ENCODE measurements at places on chromosomes 2 and 18.

DNA sequence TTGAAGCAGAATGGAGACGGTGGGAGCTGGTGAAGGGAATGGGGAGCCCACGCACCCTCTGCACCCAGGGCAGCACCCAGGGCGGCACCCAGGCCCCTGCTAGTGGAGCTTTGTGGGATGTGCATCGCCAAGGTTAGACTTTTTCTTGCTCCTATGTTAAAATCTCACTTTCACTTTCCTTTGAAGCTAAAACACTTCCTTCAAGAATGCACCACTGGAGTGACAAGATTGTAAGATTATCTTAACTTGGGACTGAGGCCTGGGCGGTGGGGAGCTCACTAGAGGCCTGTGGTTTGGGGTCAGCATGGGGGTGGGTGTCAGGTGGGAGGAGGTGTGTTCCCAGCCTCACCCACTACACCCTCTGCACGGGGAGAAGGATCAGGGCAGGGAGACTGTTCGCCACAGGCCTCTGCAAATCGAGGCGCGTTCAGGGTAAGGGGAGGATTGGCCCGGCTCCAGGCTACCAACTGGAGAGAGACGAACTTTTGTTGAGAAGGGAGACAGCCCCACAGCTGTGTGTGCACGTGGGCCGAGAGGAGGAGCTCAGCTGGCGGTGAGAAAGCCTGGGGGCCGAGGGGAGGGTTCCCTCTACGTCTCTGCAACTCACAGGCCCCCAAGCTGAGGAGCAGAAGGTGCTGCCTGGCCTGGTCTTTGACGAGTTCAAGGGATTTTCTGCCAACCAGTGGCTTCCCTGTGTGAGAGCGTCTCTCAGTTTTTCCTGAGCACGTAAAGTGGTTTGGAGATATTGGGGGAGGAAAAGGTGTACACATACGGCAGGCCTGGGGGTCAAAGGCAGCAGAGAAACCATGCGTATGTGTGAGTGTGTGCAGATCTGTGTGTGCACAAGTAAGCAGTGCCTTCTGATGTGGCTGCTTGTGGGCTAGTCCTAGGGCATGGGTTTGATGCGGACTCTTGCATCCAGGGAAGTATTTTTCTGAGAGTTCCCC is 147.7 kb downstream of the KLHL29 start:
- peaks cover 2% of the 10 kb centered on the region for H3K27me3 ChIP-seq
- no peak for DNase-seq
- peaks cover 4% of the 10 kb centered on the region for H3K4me1 ChIP-seq
- peak overlapping the region; percentile 70 for H3K4me3 ChIP-seq
- no peaks in the 10 kb centered on the region for H3K36me3 ChIP-seq

DNA sequence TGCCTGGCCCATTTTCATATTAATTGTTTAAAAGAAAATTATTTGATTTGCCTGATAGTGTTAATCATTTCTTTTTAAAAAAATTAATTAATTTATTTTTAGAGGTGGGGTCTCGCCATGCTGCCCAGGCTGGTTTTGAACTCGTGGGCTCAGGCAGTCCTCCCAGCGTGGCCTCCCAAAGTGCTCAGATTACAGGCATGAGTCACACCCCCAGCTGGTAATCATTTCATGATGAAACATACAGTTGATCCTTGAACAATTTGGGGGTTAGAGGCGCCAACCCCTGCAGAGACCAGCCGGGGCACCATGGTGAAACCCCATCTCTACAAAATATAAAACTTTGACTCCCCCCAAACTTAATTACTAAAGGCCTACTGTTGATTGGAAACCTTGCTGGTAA is 7.9 kb downstream of the GPN1 start:
- no peaks in the 10 kb centered on the region for H3K27me3 ChIP-seq
- peaks cover 4% of the 10 kb centered on the region for H3K4me1 ChIP-seq
- H3K27ac ChIP-seq: no peak overlapping the region
- no peak overlapping the region for H3K4me3 ChIP-seq
- no peak for DNase-seq
- H3K36me3 ChIP-seq: peaks cover 47% of the 10 kb centered on the region

GRCh38 chr2:173049831-173050230 is 25.8 kb upstream of the MAP3K20 start:
- no peak overlapping the region for H3K4me3 ChIP-seq
- H3K27me3 ChIP-seq: no peaks in the 10 kb centered on the region
- no peak overlapping the region for H3K27ac ChIP-seq
- no peak for DNase-seq
- H3K36me3 ChIP-seq: no peaks in the 10 kb centered on the region
- H3K4me1 ChIP-seq: no peaks in the 10 kb centered on the region

- H3K27me3 ChIP-seq: no peaks in the 10 kb centered on the region
- H3K27ac ChIP-seq: peak overlapping the region; percentile 96
- H3K4me1 ChIP-seq: peaks cover 9% of the 10 kb centered on the region
- no peak for DNase-seq
- H3K36me3 ChIP-seq: peaks cover 5% of the 10 kb centered on the region
Measured at GRCh38 chr2:75710220-75710576, 517 bp downstream of the GCFC2 start.

DNA sequence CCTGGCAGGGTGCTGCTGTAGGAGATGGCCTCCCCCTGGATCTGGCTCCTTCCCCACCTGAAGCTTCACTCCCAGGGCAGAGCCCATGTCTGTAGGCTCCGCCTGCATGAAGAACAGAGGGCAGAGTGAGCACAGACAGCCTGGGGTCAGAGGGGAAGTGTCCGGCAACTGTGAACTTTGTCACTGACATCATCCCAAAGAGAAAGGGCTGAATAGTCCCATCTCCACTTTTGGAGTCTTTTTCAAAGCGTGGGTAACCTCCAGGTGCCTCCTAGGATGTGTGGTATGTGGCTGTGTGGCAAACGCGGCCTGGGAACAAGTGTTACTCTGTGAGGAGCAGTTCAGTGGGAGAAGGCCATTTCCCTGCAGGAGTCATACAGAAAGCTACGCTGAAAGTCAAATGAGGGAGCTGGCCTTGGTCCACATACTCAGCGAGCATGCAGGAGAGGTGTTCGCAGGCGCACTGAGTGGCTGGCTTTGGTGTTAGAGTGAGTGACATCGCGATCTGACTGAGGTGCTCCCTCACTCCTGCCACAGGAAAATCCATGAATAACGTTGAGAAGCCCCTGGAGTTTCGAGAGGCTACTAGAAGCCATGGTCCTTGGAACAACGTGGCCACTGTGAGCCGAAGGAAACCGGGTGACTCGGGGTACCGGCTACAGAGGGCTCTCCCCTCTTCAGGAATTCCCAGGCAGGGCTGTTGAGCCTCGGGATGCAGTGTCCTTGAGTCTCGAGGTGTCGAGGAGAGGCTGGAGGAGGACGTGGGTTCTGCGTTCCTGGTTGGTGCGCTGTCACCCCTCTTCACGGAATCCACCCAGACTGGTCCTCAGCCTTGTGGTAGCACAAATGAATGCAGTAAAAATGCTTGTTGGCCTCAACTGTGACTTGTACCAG is 54.7 kb downstream of the CABLES1 start:
- no peak overlapping the region for H3K27ac ChIP-seq
- no peak overlapping the region for H3K4me3 ChIP-seq
- peaks cover 2% of the 10 kb centered on the region for H3K4me1 ChIP-seq
- H3K27me3 ChIP-seq: peaks cover 2% of the 10 kb centered on the region
- DNase-seq: no peak

GRCh38 chr2:158457826-158458616 is 1.3 kb downstream of the PKP4 start:
- peak overlapping the region; percentile 92 for H3K27ac ChIP-seq
- peaks cover 16% of the 10 kb centered on the region for H3K4me1 ChIP-seq
- peak overlapping the region; percentile 98 for H3K4me3 ChIP-seq
- H3K27me3 ChIP-seq: peaks cover 8% of the 10 kb centered on the region
- DNase-seq: no peak

GRCh38 chr2:190352668-190353536 is 9.5 kb downstream of the INPP1 start:
- no peaks in the 10 kb centered on the region for H3K36me3 ChIP-seq
- H3K4me1 ChIP-seq: no peaks in the 10 kb centered on the region
- no peak overlapping the region for H3K4me3 ChIP-seq
- peaks cover 3% of the 10 kb centered on the region for H3K27me3 ChIP-seq
- DNase-seq: no peak

DNA sequence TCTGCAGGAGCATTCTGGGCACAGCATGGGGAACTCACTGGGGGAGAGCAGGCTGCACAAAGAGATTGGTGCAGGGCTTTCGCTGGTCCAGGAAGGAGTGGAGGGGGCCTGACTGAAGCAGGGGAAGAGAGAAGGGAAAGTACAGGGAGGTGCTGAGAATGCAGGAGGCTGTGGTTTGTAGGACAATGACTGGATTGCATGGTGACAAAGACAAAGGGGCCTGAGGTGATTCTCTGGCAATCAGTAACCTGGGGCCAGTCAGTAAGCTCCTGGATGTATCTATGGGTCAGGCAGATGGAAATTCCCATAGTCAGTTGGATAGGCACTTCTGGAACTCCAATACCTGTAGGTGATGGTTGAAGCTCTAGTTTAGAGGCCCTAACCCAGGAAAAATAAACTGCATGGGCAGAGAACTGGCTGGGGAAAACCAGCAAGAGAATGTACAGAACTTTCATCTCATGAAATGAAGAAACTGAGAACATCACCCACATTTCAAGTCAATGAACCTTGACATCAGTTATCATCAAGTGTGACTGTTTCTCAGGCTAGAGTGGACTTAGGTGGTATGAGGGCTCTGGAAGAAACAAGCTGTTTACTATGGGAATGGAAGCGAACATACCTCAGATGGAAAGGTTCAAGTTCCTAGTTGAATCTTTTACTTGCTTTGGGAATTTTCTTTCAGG is 193.2 kb downstream of the TPGS2 start:
- no peak overlapping the region for H3K27ac ChIP-seq
- peaks cover 8% of the 10 kb centered on the region for H3K27me3 ChIP-seq
- no peak for DNase-seq
- no peaks in the 10 kb centered on the region for H3K36me3 ChIP-seq

- DNase-seq: no peak
- peaks cover 3% of the 10 kb centered on the region for H3K36me3 ChIP-seq
- peaks cover 2% of the 10 kb centered on the region for H3K4me1 ChIP-seq
- no peak overlapping the region for H3K27ac ChIP-seq
- peaks cover 4% of the 10 kb centered on the region for H3K27me3 ChIP-seq
Measured at GRCh38 chr18:33146014-33146413, 294.5 kb downstream of the CCDC178 start.

- H3K4me1 ChIP-seq: peaks cover 2% of the 10 kb centered on the region
- H3K27me3 ChIP-seq: peaks cover 9% of the 10 kb centered on the region
- DNase-seq: no peak
- no peaks in the 10 kb centered on the region for H3K36me3 ChIP-seq
Measured at GRCh38 chr18:21162786-21163185, 51.2 kb upstream of the ROCK1 start.

GRCh38 chr2:199144036-199144435 is 313.7 kb downstream of the SATB2 start:
- no peak for DNase-seq
- H3K36me3 ChIP-seq: no peaks in the 10 kb centered on the region
- no peak overlapping the region for H3K4me3 ChIP-seq
- H3K27me3 ChIP-seq: no peaks in the 10 kb centered on the region

GRCh38 chr18:58578835-58579560 is 49.9 kb downstream of the ALPK2 start:
- no peaks in the 10 kb centered on the region for H3K27me3 ChIP-seq
- no peak overlapping the region for H3K27ac ChIP-seq
- H3K36me3 ChIP-seq: no peaks in the 10 kb centered on the region
- DNase-seq: no peak

DNA sequence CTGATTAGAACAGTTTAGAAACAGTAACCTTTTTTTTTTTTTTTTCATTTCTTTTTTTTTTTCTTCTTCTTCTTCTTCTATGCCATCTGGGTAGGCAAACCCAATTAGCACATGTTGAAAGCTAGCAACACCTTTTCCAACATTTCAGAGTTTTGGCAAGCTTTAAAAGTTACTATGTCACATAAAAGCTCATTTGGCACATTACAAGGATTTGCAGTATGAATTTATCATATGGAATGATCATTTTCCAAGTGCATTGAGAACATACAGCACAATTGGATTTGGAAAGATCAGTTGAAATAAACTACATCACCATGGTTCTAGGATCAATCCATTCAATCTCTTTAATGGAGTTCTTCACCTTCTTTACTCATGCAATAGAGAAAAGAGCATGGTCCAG is 847.0 kb downstream of the LRRTM4 start:
- H3K27me3 ChIP-seq: no peaks in the 10 kb centered on the region
- H3K4me3 ChIP-seq: no peak overlapping the region
- H3K36me3 ChIP-seq: no peaks in the 10 kb centered on the region
- no peak overlapping the region for H3K27ac ChIP-seq

DNA sequence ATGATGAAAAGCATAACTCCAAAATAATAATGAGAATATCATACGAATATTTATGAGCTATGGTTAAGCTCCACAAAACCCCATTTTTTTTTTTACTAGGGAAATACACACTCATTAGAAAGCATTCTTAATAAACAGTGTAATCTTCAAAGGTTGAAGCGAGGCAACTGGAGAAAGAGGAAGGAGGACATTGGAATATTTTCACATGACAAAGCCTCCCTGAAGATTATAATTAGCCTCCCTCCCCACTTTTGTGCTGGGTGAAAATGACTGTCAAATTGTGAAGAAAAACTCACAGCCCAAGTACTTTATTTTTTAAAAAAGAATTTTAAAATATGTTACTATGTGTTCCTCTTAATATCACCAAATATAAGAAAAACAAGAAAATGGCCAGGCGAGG is 64.1 kb upstream of the NFU1 start:
- H3K4me3 ChIP-seq: no peak overlapping the region
- H3K36me3 ChIP-seq: peaks cover 1% of the 10 kb centered on the region
- H3K4me1 ChIP-seq: peaks cover 5% of the 10 kb centered on the region
- H3K27me3 ChIP-seq: peaks cover 2% of the 10 kb centered on the region

DNA sequence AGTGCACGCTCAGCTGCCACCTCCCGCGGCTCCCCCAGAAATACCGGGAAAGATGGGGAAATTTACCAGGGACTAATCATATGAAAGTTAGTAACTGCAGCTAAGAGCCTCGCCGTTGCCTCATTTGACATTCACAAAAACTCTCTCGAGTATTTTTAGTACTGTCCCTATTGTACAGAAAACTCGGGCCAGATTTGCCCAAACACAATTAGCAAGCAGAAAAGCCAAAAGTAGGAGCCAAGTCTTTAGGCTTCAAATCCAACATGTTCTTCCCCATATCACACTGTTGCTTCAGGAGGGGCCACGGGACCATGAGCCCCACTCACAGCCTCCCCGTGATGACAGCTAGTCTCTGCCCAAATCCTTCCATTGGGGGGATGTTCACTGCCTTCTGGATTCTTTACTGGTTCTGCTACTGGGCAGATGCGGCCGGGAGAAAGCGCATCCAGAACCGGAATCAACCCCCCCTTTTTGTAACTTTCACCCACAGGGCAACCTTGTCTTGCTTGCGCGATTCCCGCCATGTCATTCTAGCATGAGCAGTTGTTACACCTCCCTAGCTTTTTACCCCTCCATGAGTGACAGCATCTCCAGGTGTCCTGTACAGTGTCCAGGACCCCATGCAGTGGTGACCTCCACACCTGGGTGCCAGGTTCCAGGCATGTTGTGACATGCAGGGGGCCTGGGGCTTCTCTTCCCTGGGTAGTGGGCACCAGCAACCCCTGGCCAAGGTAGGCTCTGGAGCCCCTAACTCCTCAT is 35.2 kb downstream of the CENPO start:
- no peak overlapping the region for H3K4me3 ChIP-seq
- H3K36me3 ChIP-seq: peaks cover 4% of the 10 kb centered on the region
- peaks cover 9% of the 10 kb centered on the region for H3K4me1 ChIP-seq
- no peak for DNase-seq

- no peak overlapping the region for H3K27ac ChIP-seq
- H3K27me3 ChIP-seq: peaks cover 11% of the 10 kb centered on the region
- no peak overlapping the region for H3K4me3 ChIP-seq
- no peaks in the 10 kb centered on the region for H3K4me1 ChIP-seq
Measured at GRCh38 chr2:71563872-71564271, 110.5 kb downstream of the DYSF start.

GRCh38 chr2:8304821-8305766 is 376.8 kb upstream of the ID2 start:
- H3K4me1 ChIP-seq: peaks cover 28% of the 10 kb centered on the region
- peaks cover 34% of the 10 kb centered on the region for H3K27me3 ChIP-seq
- peaks cover 2% of the 10 kb centered on the region for H3K36me3 ChIP-seq
- H3K4me3 ChIP-seq: no peak overlapping the region
